Left cardiac atrium (tissue), 4 donors: ENCODE measurements at places on chromosomes 13 and 19. TPM values are rescaled to one million over a fixed set of nuclear protein-coding genes. Genes with fewer than 3 reads are reported as not detected.

The C19orf85 gene
- not detected for total RNA-seq

The CYP4F2 gene
- total RNA-seq, result not detected

The RUBCNL gene
- total RNA-seq, result 0.97 TPM

The ZNF575 gene
- total RNA-seq, result 1.1 TPM

The SBK3 gene
- total RNA-seq, result 62.7 TPM

The IFNL1 gene
- not detected for total RNA-seq
